HuH-7.5 (cell line): ENCODE measurements at places on chromosomes 16 and 17.

DNA sequence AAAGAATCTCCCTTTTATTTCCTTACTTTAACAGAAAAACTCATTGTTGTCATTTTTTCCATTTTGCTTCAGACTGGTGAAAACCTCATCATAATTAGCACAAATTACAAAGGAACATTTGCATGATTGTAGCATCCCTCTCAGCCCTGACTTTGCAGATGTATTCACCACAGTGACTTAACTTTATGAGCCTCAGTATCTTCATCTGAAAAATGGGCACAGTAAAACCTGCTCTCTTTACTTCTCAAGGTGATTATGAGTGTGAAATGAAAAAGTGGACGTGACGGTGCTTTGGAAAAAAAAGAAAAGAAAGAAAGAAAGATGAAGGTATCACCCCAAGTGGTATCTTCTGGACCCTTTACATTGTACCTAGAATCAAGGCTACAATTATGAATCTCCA, 193.4 kb upstream of the TOX3 start:
- no peak for DNase-seq

DNA sequence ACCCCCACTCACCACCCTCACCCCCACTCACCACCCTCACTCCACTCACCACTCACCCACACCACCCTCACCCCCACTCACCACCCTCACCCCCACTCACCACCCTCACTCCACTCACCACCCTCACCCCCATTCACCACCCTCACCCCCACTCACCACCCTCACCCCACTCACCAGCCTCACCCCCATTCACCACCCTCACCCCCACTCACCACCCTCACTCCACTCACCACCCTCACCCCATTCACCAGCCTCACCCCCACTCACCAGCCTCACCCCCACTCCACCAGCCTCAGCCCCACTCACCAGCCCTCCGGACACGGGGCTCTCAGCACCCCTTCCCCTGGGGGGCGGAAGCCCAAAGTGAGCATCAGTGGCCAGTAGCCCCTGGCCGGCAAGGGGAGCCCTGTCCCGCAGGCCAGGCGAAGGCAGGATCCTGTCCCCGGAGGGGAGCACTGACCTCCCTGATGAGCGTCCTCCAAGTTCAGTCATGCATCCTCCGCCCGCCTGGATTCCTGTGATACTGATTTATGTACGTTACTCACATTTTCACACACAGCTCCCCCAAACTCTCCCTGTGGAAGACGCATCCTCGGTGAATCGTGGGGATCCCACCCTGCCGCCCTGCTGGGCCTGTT, 18.0 kb upstream of the C1QTNF8 start:
- no peak for DNase-seq

DNA sequence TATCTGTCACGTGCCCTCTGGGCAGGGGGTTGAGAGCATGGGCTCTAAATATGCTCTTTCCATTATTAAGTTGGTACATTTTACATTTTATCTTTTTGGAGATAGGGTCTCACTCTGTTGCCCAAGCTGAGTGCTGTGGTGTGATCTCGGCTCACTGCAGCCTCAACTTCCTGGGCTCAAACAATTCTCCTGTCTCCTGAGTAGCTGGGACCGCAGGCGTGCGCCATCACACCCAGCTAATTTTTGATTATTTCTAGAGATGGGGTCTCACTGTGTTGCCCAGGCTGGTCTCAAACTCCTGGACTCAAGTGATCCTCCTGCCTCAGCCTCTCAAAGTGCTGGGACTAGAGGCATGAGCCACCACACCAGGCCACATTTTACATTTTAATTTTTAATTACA, 43.9 kb upstream of the KDM6B start:
- DNase-seq = no peak

DNA sequence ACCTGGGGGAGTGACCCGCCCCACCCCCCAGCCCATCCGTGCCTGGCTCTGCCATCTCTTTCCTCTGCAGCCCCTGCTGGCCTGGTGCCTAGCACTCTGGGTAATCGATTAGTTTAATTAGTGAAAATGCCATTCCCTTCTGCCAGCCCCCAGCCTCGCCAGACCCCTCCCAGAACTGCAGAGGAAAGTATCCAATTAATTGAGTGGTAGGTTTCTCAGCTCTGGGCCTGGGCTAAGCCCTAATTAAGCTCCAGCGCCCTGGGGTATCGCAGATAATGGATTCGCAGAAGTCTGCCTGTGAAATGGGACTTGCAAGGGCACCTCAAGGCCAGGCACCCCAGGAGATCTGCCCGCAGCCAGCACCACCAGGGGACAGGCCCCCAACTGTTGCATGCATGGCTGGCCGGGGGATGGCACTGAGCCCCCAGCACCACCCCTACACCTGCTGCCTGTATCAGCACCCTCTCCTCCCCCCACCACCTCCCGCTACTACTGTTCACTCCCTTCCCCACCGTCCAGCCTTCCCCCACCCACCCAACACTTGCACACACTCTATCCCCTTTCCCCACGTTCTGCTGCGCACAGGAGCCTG, 19.7 kb upstream of the SPPL2C start:
- no peak for DNase-seq

DNA sequence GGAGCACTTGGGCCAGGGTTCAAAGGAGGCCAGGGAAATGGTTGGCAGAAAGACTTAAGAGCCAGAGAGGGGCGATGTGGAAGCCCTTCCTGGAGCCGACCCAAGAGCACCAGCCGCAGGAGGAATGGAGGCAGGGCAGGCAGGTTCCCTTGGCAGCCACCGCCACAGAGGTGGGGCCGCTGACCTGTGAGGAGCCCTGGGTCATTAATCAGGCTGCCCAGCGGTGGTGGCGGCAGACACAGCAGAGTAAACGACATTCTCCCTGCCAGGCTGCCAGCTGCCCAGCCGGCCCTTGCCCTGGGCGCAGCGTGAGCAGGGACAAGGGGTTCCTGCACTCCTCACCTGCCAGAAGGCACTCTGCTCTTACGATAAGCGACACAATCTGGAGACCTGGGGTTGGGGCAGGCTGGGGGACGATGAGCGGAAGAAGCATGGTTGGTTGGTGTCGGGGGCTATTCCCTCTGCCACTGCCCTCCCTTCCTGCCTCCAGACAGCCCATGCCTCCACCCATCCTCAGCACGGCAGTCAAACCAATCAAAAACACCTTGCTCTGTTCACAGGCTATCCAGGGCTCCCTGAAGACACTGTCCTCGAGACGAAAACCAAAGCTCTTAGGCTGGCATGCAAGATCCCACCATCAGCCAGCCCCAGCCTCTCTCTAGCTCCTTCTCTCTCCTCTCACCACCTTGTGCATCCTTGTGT, 40.9 kb downstream of the PLXDC1 start:
- no peak for DNase-seq

DNA sequence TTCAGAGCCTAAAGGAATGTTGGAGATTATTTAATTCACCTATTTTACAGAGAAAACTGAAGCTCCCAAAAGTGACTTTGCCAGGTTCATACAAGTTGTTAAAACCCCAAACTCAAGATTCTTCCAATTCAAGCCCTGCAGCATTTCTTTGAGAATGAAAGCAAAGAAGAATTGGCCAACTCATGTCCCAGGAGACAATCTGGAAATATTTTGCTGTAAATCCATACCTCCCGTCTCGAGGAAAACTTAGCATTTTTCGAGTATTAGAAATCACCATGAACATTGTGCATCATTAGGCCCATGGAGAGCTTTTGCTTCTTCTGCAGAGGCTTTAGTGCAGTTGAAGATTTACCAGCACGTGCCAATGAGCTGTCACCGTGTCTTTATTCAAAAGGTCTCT, 176.4 kb upstream of the KCNJ16 start:
- no peak for DNase-seq

DNA sequence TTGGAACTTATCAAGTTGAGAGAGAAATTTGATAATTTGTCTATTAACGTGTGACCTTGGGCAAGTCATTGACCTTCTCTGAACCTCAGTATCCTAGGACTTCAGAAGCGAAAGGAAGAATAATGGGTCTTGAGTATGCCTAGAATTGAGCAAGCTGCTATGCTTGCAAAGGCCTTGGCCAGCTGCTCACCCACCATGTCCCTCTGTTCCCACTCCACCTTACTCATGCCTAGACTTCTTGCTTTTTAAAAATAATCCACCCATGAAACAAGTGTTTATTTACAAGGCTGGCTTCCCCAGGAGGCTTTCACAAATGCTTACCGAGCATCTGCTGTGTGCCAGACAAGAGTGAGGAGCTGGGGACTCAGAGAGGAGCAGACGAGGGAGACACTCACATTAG, 590.6 kb downstream of the MAF start:
- no peak for DNase-seq

DNA sequence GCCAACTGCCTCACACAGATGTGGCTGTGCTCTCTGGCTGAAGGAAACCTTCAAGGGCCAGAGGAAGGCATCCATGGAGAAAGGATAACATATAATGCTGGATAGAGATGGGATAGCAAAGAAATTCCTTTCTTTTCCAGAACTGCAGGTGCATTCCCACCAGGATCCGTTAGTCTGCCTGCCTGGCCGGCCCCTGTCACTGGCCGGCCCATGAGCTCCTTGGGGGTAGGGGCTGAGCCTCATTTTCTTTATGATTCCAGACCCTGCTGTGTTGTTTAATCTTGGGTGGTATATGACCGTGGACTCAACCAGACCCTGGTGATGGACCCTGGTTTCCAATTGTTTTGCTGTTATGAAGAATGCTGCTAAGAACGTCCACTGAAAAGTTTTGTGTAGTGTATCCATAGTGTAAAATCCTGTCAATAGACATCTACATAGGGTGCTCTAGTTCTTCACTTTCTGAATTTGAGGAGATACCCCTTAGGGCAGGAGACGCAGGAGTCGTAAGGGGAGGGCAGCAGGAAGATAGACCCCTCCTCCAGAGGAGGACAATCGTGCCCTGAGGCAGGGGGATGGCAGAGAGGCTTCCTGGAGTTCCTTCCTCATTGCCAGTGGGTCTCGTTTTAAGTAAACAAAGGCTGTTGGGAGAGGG, 93.4 kb downstream of the IRX3 start:
- no peak for DNase-seq

- no peak for DNase-seq
These were observed 262.8 kb downstream of the ABCC12 start for GRCh38 chr16:47892999-47893398.

DNA sequence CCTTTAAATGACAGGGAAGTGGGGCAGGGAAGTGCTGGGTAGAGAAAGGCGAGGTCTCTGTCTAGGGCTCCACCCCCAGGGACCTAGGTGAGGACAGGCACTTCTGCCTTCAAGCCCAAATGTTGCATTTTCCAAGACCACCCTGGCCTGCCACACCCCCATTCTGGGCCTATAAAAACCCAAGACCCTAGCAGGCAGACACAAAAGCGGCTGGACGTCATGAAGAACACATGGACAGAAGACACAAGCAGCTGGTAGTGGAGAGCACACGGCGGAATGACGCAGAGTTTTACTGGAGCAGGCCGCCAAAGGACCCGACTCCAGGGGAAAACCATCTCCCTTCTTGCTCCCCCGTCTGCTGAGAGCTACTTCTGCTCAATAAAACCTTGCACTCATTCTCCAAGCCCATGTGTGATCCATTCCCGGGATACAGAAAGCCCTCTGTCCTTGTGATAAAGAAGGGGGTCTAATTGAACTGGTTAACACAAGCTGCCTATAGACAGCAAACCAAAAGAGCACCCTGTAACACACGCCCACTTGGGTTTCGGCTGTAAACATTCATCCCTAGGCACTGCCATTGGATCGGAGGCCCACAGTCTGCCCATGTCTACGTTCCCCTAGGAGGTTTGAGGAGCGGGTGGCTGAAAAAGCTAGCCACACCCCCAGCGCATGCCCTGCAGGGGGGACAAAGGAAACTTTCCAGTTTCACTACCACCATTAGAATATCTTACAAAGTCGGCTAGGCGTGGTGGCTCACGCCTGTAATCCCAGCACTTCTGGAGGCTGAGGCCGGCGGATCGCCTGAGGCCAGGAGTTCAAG, 622.2 kb upstream of the SALL1 start:
- DNase-seq = no peak

DNA sequence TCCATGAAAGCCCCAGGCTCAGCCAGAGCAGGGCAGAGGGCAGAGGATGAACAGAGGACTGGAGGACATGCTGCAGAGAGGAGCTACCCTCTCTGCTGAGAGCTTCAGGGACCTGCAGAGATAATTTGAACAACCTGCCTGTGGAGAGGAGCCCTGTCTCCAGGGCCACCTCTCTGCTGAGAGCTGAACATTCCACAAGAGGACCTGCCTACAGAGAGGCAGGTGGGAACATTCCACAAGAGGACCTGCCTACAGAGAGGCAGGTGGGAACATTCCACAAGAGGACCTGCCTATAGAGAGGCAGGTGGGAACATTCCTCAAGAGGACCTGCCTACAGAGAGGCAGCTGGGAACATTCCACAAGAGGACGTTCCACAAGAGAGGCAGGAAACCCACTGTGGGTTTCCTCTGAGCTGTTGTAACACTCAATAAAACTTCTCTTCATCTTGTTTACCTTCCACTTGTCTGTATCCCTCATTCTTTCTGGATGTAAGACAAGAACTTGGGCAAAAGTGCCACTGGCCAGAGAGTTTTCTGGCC, 551.9 kb upstream of the CA10 start:
- DNase-seq = no peak

GRCh38 chr17:78266771-78267170, 35.3 kb downstream of the TMEM235 start:
- no peak for DNase-seq

GRCh38 chr17:59391021-59391420, 59.6 kb downstream of the YPEL2 start:
- no peak for DNase-seq

DNA sequence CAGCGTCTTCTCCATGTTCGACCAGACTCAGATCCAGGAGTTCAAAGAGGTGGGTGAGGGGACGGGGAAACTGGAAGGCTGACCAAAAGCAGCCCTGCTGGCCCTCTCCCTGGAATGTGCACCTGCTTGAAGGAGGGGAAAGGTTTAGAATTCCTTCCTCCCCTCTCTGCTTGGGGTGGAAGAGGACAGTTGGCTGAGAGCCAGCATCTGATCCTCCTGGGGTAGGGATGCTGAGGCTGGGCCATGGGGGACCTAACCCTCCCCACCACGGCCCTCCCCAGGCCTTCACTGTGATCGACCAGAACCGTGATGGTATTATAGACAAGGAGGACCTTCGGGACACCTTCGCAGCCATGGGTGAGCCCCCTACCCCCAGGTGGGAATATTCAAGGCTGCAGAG, 1.3 kb downstream of the MYL11 start:
- no peak for DNase-seq

DNA sequence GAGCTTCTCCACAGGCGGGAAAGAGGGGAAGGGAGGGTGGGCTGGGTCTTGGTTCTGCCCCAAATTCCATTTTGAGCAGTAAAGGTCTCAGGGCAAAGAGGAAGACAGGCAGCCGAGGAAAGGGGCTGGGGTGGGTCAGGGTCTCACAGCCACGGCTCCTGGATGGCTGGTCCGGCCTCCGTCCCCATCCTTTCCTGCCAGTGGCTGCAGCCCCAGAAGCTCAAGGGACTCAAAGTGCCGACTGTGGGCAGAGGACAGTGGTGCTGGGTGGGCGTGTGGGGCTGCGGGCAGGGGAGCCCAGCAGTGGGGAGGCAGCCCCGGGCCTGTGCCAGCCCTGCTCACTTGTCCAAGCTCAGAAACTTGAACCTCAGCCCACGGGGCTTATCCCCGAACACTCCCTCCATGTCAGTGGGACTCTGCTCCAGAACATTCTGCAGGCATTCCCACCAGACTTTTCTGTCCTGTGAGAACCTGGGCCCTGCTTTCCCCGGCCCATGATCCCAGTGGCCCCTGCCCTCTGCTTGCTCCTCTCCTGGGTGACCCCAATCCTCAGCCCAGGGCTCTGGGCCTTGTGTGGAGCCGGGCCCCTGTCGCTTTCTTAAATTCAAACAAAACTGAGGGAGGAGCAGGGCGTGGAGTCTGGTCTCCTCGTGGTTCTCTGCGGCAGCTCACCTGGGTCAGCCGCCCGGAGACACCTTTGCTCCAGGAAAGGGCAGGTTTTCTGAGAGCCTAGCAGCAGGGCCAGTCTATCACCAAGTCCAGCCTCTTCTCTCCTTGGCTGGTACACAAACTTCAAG, 117.8 kb upstream of the METRNL start:
- DNase-seq = no peak

- no peak for DNase-seq
These were observed 81.1 kb downstream of the MSI2 start for GRCh38 chr17:57337390-57337789.
